Right lobe of liver (tissue), 6 donors: ENCODE measurements at places on chromosomes 11 and 22. TPM values are rescaled to one million over a fixed set of nuclear protein-coding genes. Genes with fewer than 3 reads are reported as not detected.

The TLCD5 gene
- total RNA-seq, result 0.51 TPM

The OR8B4 gene
- total RNA-seq, result not detected

The SLC22A24 gene
- total RNA-seq, result 0.25 TPM

The CHEK2 gene
- total RNA-seq, result 4.2 TPM

The MFRP gene
- not detected for total RNA-seq

The GGT5 gene
- 8.5 TPM for total RNA-seq

The SLC6A5 gene
- total RNA-seq, result not detected

GRCh38 chr22:25448435-25449051 is 115.9 kb upstream of the GRK3 start:
- no peaks in the 10 kb centered on the region for H3K27me3 ChIP-seq
- peaks cover 40% of the 10 kb centered on the region for H3K4me1 ChIP-seq
- peak overlapping the region; percentile 84 for H3K4me3 ChIP-seq

GRCh38 chr11:16763746-16764145 is 25.3 kb downstream of the C11orf58 start:
- no peak overlapping the region for H3K27ac ChIP-seq
- no peaks in the 10 kb centered on the region for H3K27me3 ChIP-seq
- H3K36me3 ChIP-seq, result no peaks in the 10 kb centered on the region
- no peaks in the 10 kb centered on the region for H3K4me1 ChIP-seq

- no peaks in the 10 kb centered on the region for H3K36me3 ChIP-seq
- H3K27me3 ChIP-seq, result no peaks in the 10 kb centered on the region
- H3K27ac ChIP-seq, result no peak overlapping the region
- no peaks in the 10 kb centered on the region for H3K4me1 ChIP-seq
These were observed 25.1 kb upstream of the TPH1 start for GRCh38 chr11:18071098-18071705.

GRCh38 chr11:62573006-62573591 is 592 bp downstream of the EEF1G start:
- H3K4me1 ChIP-seq, result no peaks in the 10 kb centered on the region
- H3K36me3 ChIP-seq, result no peaks in the 10 kb centered on the region
- peak; percentile 59 for DNase-seq
- peak overlapping the region; percentile 94 for H3K4me3 ChIP-seq

DNA sequence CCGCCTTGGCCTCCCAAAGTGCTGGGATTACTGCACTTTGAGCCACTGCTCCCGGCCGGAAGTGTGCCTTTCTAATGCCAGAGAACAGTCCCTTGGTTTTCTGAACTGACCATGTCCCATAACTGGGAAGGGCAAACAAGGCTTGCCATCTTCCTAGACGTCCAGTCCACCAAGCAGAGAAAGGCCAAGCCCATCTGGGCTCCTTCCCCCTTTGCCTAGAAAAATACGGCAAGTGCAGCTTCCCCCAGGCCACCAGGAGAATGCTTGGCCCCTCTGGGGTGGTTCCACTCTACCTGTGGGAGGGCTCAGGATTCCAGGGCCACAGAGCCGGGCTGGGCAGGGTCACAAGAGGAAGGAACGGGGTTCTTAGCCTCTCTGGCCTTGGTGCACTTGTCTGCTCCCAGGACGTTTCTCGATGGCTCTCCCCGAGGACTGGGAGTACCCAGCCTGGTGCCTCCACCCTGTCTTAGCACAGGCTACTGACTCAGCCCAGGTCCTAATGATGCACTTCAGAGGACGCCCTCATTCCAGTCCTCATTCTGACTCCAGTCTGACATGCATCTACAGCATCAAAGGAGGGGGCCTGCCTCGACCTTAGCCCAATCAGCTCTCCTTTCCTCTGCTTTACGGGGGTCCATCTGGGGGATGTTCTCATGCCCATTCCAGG is 1.2 kb downstream of the USP2 start:
- DNase-seq, result no peak
- no peaks in the 10 kb centered on the region for H3K27me3 ChIP-seq
- peaks cover 12% of the 10 kb centered on the region for H3K4me1 ChIP-seq
- no peak overlapping the region for H3K27ac ChIP-seq
- H3K4me3 ChIP-seq, result no peak overlapping the region

GRCh38 chr11:61445516-61445915 is 15.6 kb downstream of the SDHAF2 start:
- H3K4me1 ChIP-seq, result no peaks in the 10 kb centered on the region
- no peak overlapping the region for H3K4me3 ChIP-seq
- peaks cover 27% of the 10 kb centered on the region for H3K36me3 ChIP-seq
- H3K27ac ChIP-seq, result no peak overlapping the region

- H3K27me3 ChIP-seq, result no peaks in the 10 kb centered on the region
- no peak overlapping the region for H3K27ac ChIP-seq
- no peaks in the 10 kb centered on the region for H3K36me3 ChIP-seq
- H3K4me1 ChIP-seq, result no peaks in the 10 kb centered on the region
- H3K4me3 ChIP-seq, result no peak overlapping the region
- DNase-seq, result no peak
These were observed 63.1 kb downstream of the PIWIL4 start for GRCh38 chr11:94630221-94630620.

DNA sequence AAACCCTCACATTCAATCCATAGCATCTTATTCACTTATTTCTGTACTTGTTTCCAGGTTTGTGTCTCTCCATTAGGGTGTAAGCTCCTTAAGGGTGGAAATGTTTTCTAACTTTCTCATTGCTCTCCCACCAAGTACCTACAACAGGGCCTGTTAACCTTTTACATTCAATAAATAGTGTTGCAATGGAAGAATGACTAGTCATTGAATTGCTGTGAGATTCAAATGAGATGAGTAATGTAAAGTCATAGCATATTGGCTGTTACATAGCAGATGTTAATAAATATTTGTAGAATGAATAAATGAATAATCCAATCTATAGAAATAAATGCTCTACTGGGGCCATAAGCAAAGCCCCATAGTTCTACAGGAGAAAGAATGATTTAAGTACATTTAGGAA is 75.4 kb upstream of the DDI1 start:
- H3K27me3 ChIP-seq, result no peaks in the 10 kb centered on the region
- H3K4me3 ChIP-seq, result no peak overlapping the region
- H3K36me3 ChIP-seq, result no peaks in the 10 kb centered on the region
- H3K4me1 ChIP-seq, result no peaks in the 10 kb centered on the region
- no peak for DNase-seq

- DNase-seq, result no peak
- no peaks in the 10 kb centered on the region for H3K4me1 ChIP-seq
- no peak overlapping the region for H3K4me3 ChIP-seq
- H3K36me3 ChIP-seq, result no peaks in the 10 kb centered on the region
- no peak overlapping the region for H3K27ac ChIP-seq
- no peaks in the 10 kb centered on the region for H3K27me3 ChIP-seq
These were observed 25.2 kb downstream of the GTF2H1 start for GRCh38 chr11:18347471-18348125.

DNA sequence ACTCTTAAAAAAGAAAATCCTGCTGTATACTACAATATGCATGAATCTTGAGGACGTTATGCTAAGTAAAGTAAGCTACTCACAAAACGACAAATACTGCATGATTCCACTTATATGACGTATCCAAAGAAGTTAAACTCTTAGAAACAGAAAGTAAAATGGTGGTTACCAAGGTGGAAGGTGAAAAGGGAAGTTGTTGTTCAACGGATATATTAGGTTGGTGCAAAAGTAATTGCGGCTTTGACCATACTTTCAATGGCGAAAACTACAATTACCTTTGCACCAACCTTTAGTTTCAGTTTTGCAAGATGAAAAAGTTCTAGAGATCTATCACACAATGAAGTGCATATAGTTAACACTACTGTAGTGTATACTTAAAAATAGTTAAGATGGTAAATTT is 101.8 kb downstream of the FAM168A start:
- no peaks in the 10 kb centered on the region for H3K27me3 ChIP-seq
- no peaks in the 10 kb centered on the region for H3K36me3 ChIP-seq
- H3K4me3 ChIP-seq, result no peak overlapping the region

GRCh38 chr11:132578580-132578979 is 953.7 kb downstream of the OPCML start:
- no peaks in the 10 kb centered on the region for H3K4me1 ChIP-seq
- no peaks in the 10 kb centered on the region for H3K36me3 ChIP-seq
- H3K4me3 ChIP-seq, result no peak overlapping the region
- H3K27me3 ChIP-seq, result no peaks in the 10 kb centered on the region

DNA sequence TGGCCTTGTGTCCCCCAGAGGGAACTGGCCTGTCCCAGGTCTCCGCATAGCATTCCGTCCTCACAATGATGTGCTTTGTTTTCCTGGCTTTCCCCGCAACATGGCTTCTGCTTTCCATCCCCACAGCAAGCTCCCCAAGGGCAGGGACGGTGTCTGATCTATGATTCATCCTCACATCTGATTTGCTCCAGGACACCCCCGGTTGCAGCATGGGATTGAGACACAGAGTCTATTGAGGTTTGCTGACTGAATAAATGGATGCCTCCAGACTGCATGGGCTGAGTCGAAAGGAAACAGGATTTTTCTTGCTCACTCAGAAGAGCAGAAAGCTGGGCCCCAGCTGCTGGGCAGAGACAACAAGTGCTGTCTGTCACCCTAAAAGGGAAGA is 40.2 kb downstream of the LMO1 start:
- no peak for DNase-seq
- H3K27ac ChIP-seq, result no peak overlapping the region
- no peaks in the 10 kb centered on the region for H3K4me1 ChIP-seq
- H3K27me3 ChIP-seq, result no peaks in the 10 kb centered on the region
- no peaks in the 10 kb centered on the region for H3K36me3 ChIP-seq

- H3K36me3 ChIP-seq, result no peaks in the 10 kb centered on the region
- no peaks in the 10 kb centered on the region for H3K27me3 ChIP-seq
- H3K27ac ChIP-seq, result no peak overlapping the region
- DNase-seq, result no peak
These were observed 22.9 kb upstream of the SLC5A1 start for GRCh38 chr22:32020117-32020516.

- DNase-seq, result no peak
- H3K27me3 ChIP-seq, result no peaks in the 10 kb centered on the region
- H3K4me1 ChIP-seq, result no peaks in the 10 kb centered on the region
- no peak overlapping the region for H3K27ac ChIP-seq
- no peaks in the 10 kb centered on the region for H3K36me3 ChIP-seq
These were observed 80.8 kb downstream of the ALX4 start for GRCh38 chr11:44229098-44229497.
